Cardiac muscle cell (in vitro differentiated cells and primary cell): ENCODE measurements at places on chromosomes 6 and 20. TPM values are rescaled to one million over a fixed set of nuclear protein-coding genes. Genes with fewer than 3 reads are reported as not detected.

GRCh38 chr20:55667955-55668354 lies 337.4 kb downstream of the CBLN4 start:
- no peak overlapping the region for H3K4me3 ChIP-seq
- no peaks in the 10 kb centered on the region for H3K4me1 ChIP-seq
- no peak for DNase-seq
- no peak overlapping the region for H3K27ac ChIP-seq

DNA sequence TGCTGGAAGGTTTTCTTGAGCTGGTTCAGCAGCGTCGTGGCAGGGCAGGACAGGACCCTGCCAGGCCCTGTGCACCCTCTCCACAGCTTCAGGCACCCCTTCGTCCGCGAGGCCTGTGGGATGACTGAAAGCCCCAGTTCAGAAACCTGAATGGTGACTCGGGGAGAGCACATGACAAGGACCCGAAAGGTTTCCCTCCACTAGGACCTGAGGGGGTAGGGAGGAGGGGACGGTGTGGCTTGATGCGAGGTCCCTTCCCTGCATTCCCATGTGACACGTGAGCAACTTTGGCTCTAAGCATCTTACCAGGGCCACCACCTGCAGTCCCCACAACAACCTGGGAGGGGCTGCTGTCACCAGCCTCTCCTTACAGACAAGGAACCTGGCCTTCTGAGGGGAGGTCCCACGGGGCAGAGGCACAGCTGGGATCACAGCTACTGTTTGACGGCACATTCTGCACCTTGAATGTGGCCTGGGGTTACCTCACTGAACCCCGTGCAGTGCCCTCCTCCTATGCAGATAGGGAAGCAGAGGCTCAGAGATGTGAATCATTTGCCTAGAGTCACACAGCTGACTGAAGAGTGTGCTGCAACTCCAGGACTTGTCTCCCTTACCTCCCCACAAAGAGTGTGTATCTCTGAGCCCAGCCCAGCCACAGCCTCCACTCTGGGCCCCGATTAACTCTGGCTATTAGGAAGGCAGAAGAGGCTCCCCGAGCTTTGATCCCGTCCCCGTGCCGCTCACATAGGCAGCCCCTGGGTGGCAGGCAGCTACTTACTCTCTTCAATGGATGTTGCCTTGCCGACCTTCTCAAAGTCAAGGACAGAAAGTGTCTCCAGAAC lies 84.6 kb downstream of the PTPN1 start:
- H3K36me3 ChIP-seq: no peaks in the 10 kb centered on the region
- no peak for DNase-seq
- no peak overlapping the region for H3K4me3 ChIP-seq

DNA sequence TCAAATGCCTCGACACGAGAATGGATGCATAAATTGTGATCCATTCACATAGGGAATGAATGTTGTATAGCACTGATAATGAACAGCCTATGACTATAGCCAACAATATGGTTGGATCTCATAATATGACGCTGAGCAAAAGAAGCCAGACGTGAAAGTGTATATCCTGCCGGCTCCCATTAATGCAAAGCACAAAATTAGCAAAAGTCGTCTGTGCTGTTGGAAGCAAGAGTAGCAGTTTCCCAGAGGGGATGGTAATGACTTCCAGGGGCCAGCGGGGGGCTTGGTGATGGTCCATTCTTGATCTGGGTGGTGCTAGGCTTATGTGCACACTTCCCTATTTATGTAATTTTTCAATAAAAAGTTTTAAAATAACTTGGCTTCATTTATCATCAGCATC lies 1.0 kb upstream of the TAGAP start:
- H3K36me3 ChIP-seq: no peaks in the 10 kb centered on the region
- DNase-seq: no peak
- no peaks in the 10 kb centered on the region for H3K27me3 ChIP-seq
- no peaks in the 10 kb centered on the region for H3K4me1 ChIP-seq
- no peak overlapping the region for H3K4me3 ChIP-seq
- no peak overlapping the region for H3K27ac ChIP-seq

DNA sequence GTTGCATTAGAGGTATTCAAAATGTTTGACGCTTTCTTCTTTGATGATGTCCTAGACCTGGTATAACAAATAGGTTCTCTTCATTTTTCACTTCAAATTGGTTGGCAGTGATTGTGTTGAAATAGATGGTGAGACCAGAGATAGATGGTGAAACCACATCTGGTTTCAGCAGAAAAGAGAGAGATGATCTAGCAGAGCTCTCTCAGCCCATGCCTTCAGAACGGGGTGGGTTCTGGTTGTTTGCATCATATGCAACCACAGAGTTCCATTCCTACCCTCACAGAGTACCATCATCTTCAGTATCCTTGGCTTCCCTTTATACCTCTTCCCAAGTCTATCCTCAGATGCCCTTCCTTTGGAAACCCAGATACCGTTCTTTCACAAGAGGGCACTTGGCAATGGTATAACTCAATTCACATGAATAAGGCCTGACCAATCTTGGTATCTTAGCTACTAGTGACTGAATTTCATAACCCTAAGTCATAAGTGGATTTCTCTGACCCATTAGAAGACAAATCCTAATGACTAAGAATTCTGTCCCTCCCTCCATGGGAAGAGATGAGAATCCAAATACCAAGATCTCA lies 93.7 kb downstream of the UBE3D start:
- DNase-seq: no peak
- H3K36me3 ChIP-seq: no peaks in the 10 kb centered on the region
- H3K27me3 ChIP-seq: no peaks in the 10 kb centered on the region
- H3K4me1 ChIP-seq: no peaks in the 10 kb centered on the region
- H3K27ac ChIP-seq: no peak overlapping the region
- no peak overlapping the region for H3K4me3 ChIP-seq

NKAIN2 gene
- not detected in 2 replicates for total RNA-seq

LAMA4 gene
- total RNA-seq: 155 and 304 TPM in 2 replicates

WFDC5 gene
- not detected in 2 replicates for total RNA-seq

SLC22A1 gene
- total RNA-seq: 0.11 and 0.42 TPM in 2 replicates

TFAP2B gene
- total RNA-seq: not detected in 2 replicates

RNF39 gene
- not detected in 2 replicates for total RNA-seq
